Stimulated activated CD4-positive, alpha-beta T cell treated with anti-CD3 and anti-CD28 coated beads, TNF-alpha, amount 100 ng/mL, for 1 hour (primary cell): ENCODE measurements at places on chromosomes 1 and 21.

GRCh38 chr1:57424231-57425027 is 569 bp upstream of the DAB1 start:
- no peak for DNase-seq

- no peak for DNase-seq
Observed at GRCh38 chr1:14377386-14377785, 221.1 kb upstream of the KAZN start.

- DNase-seq: no peak
Observed at GRCh38 chr1:68454534-68454933, 4.8 kb upstream of the RPE65 start.

DNA sequence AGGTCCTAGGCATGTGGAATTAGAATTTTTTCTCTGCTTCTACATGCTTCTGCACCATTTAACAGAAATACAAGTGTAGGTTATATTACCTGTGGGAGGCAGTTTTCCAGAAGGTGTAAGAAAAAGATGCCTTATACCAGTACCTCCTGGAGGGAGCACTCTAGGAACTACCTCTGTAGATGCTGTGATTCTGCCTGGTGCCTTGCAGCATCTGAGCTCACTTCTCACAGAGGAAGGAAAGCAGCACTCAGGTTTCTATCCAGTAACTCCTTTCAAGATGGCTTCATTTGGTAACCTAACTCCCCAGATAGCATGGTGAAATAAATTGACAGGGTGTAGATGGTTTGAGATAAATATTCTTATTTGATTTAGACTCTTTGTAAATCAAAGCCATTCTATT is 50.3 kb downstream of the GIPC2 start:
- DNase-seq: no peak

DNA sequence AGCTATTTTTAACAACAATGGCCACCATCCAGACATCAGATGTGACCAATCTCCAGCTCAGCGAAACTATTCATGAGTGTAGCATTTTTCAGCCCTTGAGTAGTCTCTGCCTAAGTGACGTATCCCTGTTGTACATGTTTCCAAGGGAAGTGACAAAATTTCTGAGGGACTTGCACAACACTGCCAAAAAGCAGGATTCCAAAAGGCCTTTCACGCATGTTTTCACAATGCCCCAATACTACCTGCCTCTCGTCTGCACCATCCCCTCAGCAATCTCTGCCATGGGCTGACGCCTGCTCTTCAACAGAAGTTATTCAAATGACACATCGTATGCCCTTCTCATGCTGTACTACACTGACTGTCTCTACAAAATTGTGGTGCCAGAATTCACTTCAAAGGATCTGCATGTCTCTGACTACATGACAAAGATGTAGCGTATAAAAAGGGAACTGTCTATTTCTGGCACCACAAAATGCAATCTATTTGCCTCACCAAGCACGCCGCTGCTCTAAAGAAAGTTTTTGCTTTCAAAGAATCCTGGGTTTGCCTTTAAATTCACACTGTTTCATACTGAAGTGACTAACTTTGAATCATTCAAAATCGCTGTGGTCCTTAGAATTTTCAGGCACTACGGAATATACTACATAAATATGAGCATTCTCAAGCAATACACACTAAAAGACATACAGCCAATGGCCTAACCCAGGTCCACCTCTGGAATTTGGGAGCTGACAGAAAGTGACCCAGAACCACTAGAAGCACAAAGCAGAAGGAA is 32.9 kb downstream of the JAK1 start:
- no peak for DNase-seq
